ENCODE measurements at places on chromosomes 4 and X.

- DNase-seq, result no peak
These were observed 581 bp upstream of the FAM114A1 start for GRCh38 chr4:38866973-38867477.

GRCh38 chrX:29229802-29230201 is 642.6 kb downstream of the IL1RAPL1 start:
- no peak for DNase-seq

- DNase-seq, result no peak
These were observed 365.2 kb downstream of the PRDM5 start for GRCh38 chr4:120557372-120557771.

DNA sequence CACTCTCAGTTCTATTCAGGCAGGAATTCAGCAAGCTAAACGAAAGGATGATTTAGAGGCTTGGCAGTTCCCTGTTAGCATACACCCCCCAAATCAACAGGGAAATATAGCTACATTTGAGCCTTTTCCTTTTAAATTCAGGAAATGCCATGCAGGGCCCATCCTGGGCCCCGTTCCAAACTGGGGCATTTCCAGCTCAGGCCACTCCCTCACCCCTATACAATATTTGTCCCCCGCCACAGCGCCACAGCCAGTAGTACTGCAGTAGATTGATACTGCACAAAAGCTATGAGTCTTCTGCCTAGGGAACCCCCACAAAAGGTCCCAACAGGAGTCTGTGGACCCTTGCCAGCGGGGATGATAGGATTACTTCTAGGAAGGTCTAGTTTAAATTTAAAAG is 102.0 kb upstream of the MAPK10 start:
- no peak for DNase-seq

DNA sequence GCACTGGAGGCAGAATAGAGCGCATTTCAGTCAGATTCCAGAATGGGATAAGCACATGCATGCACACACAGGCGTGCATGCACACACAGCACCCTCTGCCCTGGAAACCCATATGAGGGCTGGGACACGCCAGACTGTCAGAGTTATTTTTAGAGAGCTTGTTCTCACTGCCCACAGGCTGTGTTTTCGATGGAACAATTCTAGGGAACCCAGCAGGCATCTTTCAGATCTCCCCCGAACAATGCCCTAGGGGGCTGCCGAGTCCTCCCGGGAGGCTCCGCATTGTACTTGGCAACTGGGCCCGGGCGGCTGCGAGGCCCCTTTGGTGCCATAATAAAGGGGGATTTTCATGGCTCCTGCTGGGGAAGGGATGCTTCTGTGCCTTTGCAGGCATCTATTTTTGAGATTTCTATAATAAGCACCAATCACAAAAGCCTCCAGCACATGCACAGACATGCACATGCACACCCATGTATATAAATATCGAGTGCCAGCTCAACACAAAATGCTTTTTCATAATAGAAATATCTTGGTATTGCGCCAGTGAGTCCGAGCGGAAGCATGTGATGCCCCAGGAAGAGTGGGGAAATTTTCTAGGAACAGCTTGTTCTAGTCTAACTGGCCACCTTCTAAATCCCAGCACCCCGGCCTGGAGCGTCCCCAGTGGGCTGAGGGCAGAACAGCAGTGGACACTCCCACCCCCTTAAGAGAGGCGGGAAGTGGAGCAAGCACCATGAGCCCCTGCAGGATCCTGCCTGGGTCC is 88.5 kb downstream of the PHKA2 start:
- DNase-seq, result no peak

GRCh38 chrX:49919617-49920016 is 2.8 kb upstream of the CLCN5 start:
- DNase-seq, result peak; percentile 16

- DNase-seq, result no peak
These were observed 74.8 kb downstream of the HTRA3 start for GRCh38 chr4:8344377-8344776.

- no peak for DNase-seq
These were observed 48.0 kb downstream of the PHKA2 start for GRCh38 chrX:18935893-18936292.

GRCh38 chr4:111793433-111794091 is 351.7 kb upstream of the FAM241A start:
- DNase-seq, result no peak

GRCh38 chr4:180811556-180811955 is 1431.6 kb upstream of the TENM3 start:
- DNase-seq, result no peak

DNA sequence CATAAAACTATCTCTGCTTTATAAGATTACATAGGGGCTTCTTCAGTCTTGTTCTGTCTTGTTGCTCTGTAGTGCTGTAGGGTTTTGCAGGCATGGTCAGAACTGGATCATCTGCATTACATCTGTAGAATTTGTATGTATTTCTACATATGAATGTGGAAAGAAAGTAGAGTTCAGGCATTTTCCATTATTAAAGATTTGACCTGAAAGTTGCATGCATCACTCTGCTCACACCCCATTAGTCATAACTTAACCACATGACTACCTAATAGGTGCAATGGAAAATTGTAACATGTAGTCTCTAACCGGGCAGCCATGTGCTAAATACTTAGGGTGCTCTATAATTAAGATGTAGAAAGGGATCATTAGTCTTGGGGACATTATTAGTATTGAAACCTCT is 45.7 kb upstream of the AGA start:
- DNase-seq, result no peak

GRCh38 chr4:123449780-123450179 is 53.2 kb downstream of the SPRY1 start:
- DNase-seq, result no peak

GRCh38 chr4:121484633-121485032 is 103.8 kb upstream of the QRFPR start:
- DNase-seq, result peak; percentile 30

GRCh38 chr4:144090744-144091143 is 49.8 kb downstream of the GYPA start:
- DNase-seq, result no peak

DNA sequence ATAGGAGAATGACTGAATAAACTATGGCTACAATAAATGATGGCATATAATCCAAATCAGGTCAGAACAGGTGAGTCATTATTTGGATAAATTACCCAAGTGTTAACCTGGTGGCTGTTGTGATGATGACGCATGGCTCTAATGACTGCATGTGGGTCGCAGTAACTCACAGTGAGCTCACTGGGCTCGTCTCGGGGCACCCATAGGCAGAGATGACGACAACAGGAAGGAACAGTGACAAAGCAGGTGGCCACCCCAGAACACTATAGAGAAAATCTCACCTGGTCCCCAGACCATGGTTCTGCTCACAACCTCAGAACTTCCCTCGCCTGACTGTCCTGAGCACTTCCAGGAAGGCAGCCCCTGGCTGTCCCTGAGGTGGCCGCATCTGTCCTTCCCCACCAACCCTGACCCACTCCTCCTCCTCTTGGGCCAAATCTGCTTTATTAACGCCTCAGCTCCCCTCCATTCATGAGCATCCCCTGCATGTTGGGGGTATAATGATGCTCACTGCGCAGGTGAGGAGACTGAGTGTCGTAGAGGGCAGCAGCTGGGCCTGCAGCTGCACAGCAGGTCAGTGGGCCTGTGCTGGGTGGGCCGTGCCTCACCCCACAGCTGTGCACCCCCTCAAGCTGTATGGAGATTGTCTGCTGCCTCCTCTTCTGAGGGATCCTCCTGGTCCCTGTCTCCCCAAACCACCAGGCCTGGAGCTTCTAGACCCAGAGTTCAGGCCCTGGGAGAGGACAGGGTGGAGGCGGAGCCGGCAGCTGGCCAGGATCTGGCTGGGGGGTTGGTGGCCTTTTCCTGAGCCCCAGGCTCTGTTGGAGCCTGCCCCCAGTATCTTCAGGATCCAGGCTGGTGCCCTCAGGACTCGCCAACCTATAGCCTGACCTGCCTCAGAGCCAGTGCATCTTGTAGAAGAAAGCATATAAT is 30.9 kb upstream of the FAM156A start:
- DNase-seq, result no peak

GRCh38 chr4:85676050-85676425 is 201.1 kb downstream of the ARHGAP24 start:
- no peak for DNase-seq

- no peak for DNase-seq
These were observed 303.1 kb downstream of the ARHGAP24 start for GRCh38 chr4:85777908-85778631.

DNA sequence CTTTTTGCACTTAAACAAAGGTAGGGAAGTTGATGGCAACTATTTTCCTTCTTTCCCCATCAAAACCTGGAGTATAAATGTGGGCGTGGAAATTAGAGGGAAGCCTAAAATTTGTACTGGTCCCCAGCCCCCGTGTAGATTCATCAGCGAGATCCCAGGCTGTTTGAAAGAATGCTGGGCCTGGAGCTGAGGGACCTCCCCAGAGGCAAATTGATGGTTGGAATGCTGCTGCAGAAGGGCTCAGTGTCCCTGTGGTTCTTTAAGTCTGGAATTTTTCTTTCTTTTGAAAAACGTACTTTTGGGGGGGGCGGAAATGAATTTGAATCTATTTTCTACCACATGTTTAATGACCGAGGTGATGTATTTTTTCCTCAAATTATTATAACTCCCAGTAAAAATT is 197.2 kb downstream of the CBR4 start:
- DNase-seq, result no peak

DNA sequence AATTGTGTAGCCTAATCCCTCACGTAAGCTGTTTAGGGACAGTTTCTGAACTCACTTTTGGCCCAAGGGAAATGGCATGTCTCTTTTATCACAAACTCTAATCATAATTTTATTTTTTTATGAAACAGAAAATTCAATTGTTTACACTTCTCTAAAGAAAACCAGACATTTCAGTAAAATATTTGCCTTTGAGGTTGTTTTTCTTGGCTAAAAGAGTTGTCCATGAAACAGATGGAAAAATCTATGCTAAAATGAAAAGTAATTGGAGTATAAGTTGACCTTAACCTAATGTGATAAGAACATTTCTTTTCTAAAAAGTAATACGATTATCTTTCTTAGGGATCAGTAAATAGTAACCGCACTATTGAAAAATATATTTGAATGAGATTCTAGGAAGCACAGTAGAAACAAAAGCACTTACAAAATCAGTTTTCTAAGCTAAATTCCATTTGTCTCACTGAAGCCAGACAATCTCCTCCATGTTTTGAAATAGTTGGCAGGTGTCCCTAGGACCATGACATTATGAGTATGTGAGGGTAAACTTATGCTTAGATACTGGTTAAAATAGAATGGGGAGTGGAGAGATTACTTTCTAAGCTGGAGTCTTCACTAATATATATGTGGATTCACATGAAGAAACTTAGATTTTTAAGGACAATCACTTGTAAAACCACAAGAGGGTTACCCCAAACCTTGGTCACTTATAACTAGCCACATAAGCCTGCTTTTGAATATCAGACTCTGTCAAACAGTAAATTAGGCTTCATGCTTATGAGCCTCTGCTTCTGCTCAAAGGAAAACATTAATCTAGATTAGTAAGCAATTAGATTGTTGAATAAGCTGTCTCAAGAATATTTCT is 20.1 kb upstream of the TET2 start:
- no peak for DNase-seq
